ENCODE measurements at places on chromosomes 4 and X. TPM values are rescaled to one million over a fixed set of nuclear protein-coding genes. Genes with fewer than 3 reads are reported as not detected.

CT47A7 gene
- not detected for total RNA-seq

DNA sequence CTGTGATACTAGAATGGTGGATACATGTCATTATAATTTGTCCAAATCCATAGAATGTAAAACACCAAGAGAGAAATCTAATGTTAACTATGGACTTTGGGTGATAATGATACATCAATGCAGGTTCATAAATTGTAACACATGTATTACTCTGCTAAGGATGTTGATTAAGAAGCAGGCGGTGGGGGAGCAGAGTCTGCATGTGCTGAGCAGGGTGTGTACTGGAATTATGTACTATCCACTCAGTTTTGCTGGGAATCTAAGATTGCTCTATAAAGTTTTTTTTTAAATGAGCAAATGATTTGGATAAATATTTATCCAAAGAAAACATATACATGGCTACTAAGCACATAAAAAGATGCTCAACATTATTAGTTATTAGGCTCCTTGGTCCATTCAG lies 15.0 kb upstream of the MANBA start:
- DNase-seq = no peak

DNA sequence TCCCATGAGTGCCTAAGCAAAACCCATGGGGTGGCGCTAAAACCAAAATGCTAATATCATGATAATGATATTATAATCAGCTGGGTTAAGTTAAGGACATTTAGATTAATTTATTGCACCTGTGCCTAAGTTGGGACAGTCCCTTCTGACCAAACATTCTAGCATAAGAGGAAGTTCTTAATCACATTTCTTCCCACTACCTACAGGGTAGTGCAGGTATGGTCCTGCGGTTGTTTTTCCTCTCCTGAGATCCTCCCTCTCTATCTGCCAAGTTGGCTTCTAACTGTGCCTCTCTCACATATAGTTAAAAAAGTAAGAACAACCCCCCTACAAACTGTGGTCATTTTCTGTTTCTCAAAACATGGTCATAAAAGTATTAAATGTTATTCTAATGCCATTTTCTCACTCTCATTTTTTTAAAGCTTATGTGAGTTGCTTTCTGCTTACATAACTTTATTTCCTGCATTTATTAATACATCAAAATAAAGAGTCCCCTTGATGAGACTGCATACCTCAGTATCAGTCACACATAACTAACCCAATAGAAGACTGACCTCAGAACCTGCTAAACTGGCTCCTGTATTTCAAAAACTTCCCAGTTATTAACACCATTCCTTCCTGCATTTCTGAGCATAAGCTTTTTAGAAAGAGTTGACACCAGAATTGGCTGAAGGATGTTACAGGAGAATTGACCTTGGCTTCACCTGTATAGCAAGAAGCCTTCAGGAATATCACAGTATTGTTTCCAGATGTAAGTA lies 1332.5 kb downstream of the FSTL5 start:
- DNase-seq = no peak

- DNase-seq = no peak
These were observed 343.9 kb downstream of the ADGRL3 start for GRCh38 chr4:61543976-61544375.

DNA sequence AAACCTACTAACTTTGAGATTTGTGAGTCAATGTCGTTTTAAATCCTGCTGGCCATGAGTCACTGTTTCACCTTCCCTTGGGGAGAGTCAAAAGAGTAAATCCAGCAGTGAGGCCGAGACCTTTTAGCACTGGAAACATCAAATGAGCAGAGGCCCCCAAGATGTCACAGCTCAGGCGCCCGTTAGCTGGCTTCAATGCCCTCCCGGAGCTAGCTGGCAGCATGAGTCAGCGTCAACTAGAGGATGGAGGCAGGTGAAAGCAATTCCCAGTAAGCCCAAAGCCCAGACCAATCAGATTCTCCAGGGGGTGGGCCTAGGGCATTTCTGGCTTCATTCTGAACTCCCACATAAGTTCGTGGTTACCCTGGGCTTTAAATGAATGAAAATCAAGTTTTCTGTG lies 170.9 kb downstream of the CLCN4 start:
- DNase-seq = no peak

MAGEA2B gene
- total RNA-seq = not detected

NFXL1 gene
- total RNA-seq = 10.4 TPM

GRCh38 chr4:176894498-176894897 lies 101.8 kb upstream of the VEGFC start:
- no peak for DNase-seq

DNA sequence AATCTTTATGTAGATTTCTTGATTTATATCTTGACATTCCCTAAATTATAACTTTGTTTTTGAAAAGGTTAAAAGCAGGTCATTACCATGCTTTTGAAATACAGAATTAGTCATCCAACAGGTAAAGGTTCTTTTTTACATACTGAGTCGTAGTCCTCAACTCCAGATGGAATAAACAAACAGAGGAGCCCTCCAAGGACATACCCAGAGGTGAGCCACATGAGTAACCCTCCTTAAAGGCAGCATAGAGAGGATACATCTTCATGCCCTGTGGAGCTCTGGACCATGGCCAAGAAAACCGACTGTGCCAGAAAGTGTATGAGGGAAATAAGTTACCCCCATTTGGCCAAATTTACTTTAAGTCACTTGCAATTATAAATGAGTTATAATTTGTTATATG lies 95.3 kb upstream of the MCF2 start:
- DNase-seq = no peak

GRCh38 chr4:161577579-161578301 lies 586.1 kb downstream of the FSTL5 start:
- DNase-seq = no peak

GRCh38 chr4:20754036-20754435 lies 53.8 kb downstream of the PACRGL start:
- DNase-seq = no peak

HS3ST1 gene
- 4.2 TPM for total RNA-seq

SGMS2 gene
- total RNA-seq = 26.3 TPM

- no peak for DNase-seq
These were observed 2.1 kb upstream of the ARSJ start for GRCh38 chr4:113981591-113981990.

DNA sequence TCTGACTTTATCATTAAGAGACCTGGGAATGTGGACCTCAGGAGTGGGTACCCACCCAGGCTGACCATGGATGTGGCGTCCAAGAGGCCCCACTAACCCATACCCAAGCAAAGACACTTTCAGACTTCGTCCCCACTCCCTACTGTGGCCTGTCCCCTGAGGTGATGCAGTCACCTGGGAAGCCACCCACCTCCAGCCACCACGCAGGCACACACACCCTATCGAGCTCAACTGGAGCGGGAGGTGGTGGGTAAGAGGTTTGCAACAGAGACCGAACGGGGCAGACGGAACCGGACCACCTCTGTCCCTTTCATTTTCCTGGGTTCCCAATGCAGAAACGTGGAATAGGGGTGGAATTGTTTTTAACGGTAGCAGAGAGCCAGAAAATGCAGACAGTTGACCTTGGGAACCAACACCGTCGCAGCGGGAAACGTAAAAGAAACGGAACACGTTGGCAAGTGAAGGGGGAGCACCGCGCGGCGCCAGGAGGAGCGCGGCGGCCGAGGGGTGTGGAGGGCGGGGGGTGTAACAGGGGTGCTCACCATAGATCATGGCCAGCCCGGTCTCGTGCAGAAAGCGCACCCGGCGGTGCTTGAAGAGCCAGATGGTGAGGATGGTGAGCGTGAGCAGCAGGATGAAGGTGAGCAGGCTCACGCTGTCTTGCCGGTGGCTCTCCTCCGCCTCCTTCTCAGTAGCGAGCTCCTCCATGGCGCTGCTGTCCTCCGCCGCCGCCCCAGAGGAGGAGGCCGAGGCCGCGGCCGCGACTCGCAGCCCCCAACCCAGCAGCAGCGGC lies 559 bp downstream of the SLC9A7 start:
- no peak for DNase-seq

PNMA6F gene
- not detected for total RNA-seq

DNA sequence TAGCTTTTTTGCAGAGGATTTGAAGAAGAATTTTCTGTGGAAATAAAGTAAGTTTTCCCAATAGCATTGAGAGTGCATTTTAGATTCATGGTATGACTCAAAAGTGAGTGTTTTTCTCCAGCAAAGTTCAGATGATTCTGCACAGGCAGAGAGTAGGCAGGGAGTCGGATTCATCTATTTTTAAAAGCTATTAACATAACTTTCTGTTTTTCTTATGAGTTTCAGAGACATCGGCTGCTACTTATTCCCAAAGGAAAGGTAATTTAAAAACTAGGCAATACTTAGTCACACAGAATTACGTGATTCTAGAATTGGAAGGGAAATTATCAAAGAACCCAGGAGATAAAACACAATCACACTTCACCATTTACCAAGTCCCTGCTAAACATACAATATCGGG lies 4.4 kb downstream of the CCDC110 start:
- DNase-seq = no peak

DNA sequence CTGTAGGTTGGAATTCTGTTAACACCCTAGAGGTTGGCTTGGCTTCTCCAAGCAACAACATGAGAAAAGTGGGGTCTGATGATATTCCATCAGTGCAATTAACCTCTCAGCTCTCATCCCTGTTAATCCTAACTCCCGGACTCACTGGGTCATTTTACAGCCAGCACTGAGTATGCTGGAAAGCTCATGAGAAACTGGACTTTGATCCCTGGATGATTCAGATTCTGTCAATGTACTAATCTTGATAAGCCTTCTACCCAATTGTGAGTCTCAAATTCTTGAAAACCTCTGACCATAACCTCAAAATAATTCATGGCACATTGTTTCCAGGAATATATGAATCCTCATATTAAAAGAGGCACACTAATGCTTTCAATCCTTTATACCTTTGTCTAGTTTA lies 244.3 kb upstream of the DCAF8L1 start:
- no peak for DNase-seq

GRCh38 chr4:40176602-40177001 lies 20.2 kb upstream of the RHOH start:
- DNase-seq = no peak

FDCSP gene
- total RNA-seq = not detected

- no peak for DNase-seq
These were observed 1.2 kb upstream of the MAGEE2 start for GRCh38 chrX:75786290-75786689.

SRPX gene
- total RNA-seq = 410 TPM

- no peak for DNase-seq
These were observed 8.5 kb downstream of the COL25A1 start for GRCh38 chr4:109294006-109294405.

SSX2B gene
- total RNA-seq = not detected

REPS2 gene
- total RNA-seq = 6.1 TPM

DNA sequence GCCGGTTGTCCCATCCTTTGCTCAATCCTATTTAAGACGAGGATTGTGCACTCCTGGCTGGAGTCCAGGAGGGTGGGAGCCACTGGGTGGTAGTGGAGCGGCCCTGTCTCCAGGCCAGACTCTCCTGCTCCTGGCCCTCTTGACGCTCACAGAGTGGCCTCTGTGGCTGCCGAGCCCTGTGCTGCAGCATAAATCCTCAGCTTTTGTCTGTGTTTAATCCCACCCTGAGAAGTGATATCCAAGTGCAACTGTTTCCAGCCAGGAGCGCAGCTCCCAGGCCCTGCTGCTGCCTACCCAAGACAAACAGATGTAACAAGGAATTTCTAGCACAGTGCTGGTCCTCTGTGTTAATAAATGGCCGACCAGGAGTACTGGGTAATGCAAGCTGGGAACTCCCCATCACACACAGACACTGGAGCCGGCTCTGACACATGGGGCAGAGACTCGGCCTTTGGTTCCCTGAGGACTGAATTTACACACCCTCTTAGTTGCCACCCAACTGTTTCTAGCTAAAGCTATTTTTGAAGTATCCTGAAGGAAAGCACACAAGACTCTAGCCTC lies 85.3 kb downstream of the GATB start:
- no peak for DNase-seq

- no peak for DNase-seq
These were observed 27.2 kb upstream of the SLC25A4 start for GRCh38 chr4:185115827-185116232.

GNRHR gene
- total RNA-seq = not detected

GRCh38 chr4:26368685-26369084 lies 47.9 kb downstream of the RBPJ start:
- no peak for DNase-seq

TRIM75 gene
- not detected for total RNA-seq

GRCh38 chr4:182812916-182813315 lies 104.3 kb downstream of the DCTD start:
- DNase-seq = no peak

DNA sequence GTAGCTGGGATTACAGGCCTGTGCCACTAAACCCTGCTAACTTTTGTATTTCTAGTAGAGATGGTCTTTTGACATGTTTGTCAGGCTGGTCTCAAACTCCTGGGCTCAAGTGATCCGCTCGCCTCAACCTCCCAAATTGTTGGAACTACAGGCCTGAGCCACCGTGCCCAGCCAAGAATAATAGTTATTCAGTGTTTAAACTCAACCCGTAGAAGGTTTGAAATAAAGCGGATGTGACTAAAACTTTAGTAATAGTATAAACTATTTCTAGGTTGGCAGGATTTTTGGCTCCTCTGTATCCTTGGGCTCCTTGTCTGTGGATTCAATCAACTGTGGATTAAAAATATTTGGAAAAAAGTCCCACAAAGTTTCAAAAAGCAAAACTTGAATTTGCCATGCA lies 37.8 kb downstream of the PCDH10 start:
- DNase-seq = no peak

- no peak for DNase-seq
These were observed 38.4 kb downstream of the FAM193A start for GRCh38 chr4:2574863-2575262.

GPRASP2 gene
- total RNA-seq = 5.5 TPM

MAMLD1 gene
- 11.2 TPM for total RNA-seq

FGG gene
- not detected for total RNA-seq

GRCh38 chrX:45771560-45772340 lies 571.1 kb upstream of the DIPK2B start:
- no peak for DNase-seq

TMPRSS11F gene
- total RNA-seq = not detected

DNA sequence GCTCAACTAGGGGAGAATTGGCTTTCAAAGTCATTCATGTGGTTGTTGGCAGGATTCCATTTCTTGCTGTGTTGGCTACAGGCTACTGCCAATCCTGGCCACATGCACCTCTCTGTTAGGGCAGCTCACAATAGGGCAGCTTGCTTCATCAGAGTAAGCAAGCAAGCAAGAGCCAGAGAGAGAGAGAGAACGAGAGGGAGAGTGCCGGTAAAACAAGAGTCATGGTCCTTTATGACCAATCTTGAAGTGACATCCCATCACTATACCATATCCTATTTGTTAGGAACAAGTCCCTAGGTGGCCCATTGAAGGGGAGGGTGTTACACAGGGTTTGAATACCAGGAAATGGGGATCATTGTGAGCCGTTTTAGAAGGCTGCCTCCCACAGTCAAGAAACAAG lies 33.0 kb upstream of the TLR2 start:
- no peak for DNase-seq

- DNase-seq = peak; percentile 90
These were observed 882 bp downstream of the MRFAP1 start for GRCh38 chr4:6641164-6641970.

Measured in mesenteric fat pad (tissue), 1 donor.